ENCODE measurements at places on chromosomes 5 and 9.

GRCh38 chr5:144864118-144864517 lies 693.4 kb downstream of the KCTD16 start:
- DNase-seq: no peak

- no peak for DNase-seq
These were observed 158.8 kb downstream of the GAS1 start for GRCh38 chr9:86788456-86788855.

DNA sequence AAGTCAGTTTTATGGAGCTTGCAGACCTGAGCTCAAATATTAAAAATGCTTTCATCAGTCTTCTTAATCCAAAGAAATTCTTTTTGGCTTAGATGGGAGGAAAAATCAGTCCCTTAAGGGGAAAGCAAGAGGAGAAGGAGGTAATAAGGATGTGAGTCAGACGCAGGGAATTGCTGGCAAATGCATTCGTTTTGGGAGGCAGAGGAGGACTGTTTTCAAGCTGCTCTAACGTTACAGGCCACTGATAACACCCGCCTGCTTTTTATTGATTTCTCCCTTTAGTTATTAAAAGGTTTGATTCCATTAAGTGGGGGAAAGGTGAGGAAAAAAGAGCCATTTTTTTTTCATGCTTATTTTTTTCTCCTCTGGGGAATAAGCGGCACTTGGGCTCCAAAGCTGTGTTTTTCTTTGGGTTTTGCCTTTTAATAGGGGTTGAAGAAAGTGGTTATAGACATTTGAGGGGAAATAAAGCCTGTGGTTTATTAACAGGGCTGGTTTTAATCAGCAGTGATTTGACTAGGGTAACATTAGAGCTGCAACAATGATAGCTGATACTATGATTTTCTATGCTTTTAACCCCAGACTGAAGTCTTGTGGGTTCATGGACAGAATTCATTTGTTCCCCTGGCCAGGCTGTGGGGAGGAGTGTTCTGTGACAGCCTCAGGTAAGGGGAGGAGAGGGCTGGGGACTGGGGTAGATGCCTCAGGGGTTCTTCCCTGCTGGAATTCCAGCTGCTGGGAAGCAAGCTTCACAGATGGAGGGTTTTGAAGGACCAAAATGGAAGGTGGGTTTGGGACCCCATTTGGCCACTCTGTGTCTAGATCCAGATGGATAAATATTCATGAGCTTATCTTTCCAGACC lies 225.2 kb downstream of the GAS1 start:
- no peak for DNase-seq

GRCh38 chr9:92612292-92612691 lies 57.6 kb downstream of the IPPK start:
- no peak for DNase-seq

DNA sequence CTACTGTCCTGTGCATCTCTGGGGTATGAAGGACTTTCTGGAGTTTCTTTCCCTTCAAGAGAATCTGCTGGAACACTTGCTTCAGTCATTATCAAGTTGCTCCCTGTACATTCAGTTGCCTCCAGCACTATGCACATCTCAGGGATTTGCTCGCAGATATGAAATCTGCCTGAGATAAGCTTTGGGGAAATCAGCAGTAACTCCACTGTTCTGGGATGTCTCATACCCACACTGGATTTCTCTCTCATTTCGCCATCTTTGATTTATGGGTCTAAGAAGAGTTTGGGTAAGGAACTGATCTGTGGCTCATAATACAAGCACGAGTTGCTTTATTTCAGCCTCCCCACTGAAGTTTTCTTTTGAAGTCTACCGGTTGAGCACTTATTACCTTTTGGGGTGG lies 585.6 kb downstream of the PSAT1 start:
- DNase-seq: no peak
